ENCODE measurements at places on chromosomes 7 and 10.

GRCh38 chr10:108862676-108863350, 1060.5 kb downstream of the XPNPEP1 start:
- no peak for DNase-seq

- peak; percentile 18 for DNase-seq
These were observed 285.1 kb downstream of the CCSER2 start for GRCh38 chr10:84613336-84614021.

DNA sequence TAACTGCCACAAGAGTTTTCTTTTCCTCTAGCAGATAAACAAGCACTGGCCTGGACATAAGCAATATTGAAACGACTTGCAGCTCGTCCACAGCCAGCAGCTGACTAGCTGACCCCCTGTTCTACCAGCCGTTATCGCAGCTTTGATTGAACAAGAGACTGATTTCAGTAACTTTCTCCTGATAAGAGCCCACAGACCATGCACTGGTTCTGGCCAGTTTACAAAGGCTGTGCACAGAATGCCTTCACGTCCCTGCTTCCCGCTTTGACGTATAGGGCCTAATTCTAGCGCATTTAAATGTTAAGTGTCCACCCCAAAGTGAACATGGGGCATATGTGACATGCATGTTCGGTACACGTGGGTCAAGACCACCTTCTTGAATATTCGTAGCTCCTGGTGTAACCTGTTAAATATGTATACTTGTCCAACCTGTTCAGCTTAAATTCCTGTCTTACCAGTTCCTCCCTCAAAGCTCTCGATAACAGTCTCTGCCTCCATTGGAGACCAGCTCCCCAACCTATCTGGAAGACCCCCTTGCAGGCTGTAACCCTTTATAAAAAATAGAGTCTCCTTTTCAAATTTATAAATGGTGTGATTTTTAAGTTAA, 69.2 kb downstream of the LYZL1 start:
- DNase-seq, result no peak

GRCh38 chr7:82044497-82045080, 274.7 kb upstream of the HGF start:
- peak; percentile 19 for DNase-seq

DNA sequence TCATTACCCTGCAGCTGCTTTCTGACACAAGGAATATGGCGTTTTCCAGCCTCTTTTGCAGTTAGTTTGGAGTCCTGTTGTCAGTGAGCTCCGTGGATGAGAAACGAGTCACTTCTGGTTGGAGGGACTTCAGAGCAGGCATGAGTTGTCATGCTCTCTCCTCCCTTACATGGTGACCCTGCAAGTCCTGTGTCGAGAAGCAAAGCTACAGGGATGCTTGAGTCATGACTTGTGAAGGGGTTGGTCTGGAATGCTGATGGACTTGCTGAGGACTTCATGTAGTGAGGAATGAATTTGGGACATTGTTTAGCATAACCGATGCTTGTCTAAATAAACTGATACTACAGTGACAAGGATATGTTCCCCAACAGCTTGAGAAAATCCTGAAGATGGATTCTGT, 108.8 kb downstream of the ADCYAP1R1 start:
- no peak for DNase-seq

GRCh38 chr10:100858261-100858660, 54.5 kb upstream of the SLF2 start:
- DNase-seq, result no peak

- no peak for DNase-seq
These were observed 317.6 kb upstream of the PLXDC2 start for GRCh38 chr10:19498393-19499290.

DNA sequence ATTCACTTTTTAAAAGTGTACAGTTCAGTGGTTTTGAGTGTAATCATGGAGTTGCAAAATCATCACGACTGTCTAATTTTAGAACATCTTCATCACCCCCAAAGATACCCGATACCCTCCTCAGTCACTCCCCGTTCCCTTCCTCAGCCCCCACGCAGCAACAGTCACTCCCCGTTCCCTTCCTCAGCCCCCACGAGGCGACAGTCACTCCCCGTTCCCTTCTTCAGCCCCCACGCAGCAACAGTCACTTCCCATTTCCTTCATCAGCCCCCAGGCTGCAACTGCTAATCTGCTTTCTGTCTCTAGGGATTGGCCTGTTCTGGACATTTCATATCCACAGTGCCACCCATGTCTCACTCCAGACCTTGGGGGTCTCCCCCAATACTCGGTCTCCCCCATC, 161.6 kb upstream of the PPP2R2D start:
- DNase-seq, result no peak

- DNase-seq, result no peak
These were observed 88.4 kb downstream of the ABCA13 start for GRCh38 chr7:48259463-48260280.

DNA sequence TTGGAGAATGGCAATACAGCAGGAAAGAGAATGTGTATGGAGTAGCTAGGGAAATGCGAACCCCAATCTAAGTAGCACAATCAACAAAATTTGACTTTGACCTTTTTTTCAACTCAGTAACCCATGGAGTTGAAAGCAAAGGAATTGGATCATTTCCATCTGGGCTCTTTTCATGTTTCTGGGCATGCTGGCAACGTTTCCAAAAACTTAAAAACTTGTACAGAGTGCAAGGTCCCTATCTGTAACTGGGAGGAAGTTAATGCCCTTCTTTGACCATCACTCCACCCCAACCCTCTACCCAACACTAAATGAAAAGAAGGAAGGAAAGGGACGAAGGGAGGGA, 1.3 kb upstream of the HIBADH start:
- no peak for DNase-seq

DNA sequence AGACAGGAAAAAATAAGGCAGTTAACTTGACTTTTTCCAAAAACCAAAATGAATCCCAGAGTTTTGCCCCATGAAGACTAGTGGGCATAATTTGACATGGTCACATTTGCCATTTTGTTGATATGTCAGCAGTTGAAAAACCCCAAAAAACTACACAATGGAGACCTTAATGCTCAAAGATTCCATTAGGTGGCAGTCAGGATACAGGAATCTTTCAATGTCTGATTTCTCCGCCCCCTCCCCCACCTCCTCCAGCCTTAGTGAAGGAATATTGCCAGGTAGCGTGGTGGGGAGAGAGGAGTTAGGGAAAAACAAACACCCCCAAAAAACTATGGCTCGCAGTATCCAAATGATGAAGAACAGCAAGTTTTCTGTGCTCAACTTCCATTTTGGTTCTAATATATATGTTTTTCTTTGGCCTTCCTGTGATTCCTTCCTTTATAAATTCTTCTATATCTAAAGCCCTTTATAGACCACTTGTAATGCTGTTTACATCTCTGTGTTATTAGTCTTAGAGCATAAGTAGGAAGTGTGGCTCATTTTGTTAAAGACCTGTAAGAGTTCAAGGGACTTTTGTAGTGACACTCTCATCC, 6.7 kb upstream of the SMNDC1 start:
- no peak for DNase-seq

GRCh38 chr7:111370002-111370401, 192.3 kb downstream of the IMMP2L start:
- DNase-seq, result no peak

DNA sequence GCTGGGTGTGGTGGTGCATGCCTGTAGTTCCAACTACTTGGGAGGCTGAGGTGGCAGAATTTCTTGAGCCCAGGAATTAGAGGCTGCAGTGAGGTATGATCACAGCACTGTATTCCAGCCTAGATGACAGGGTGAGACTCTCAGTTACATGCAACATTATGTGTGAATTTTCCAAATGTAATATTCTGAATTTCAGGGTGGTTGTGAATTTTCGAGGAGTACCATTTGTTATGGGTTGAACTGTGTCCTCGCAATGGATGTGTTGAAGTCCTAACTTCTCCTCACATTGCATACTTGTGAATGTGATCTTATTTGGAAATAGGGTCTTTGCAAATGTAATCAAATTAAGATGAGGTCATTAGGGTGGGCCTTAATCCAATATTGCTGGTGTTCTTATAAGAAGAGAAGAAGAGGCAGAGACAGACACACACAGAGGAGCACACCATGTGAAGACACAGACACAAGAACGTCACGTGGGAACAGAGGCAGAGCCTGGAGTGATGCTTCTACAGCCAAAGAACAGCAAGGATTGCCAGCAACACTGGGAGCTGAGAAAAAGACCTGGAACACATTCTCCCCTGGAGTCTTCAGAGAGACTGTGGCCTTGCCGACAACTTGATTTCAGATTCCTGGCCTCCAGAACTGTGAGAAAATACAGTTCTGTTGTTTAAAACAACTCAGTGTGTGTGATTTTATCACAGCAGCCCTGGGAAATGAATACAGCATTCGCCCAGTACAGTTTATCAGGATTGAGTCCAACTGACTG, 91.9 kb downstream of the ZNF783 start:
- DNase-seq, result peak; percentile 4

- DNase-seq, result no peak
These were observed 516.5 kb upstream of the ANKRD30A start for GRCh38 chr10:36608866-36609265.

DNA sequence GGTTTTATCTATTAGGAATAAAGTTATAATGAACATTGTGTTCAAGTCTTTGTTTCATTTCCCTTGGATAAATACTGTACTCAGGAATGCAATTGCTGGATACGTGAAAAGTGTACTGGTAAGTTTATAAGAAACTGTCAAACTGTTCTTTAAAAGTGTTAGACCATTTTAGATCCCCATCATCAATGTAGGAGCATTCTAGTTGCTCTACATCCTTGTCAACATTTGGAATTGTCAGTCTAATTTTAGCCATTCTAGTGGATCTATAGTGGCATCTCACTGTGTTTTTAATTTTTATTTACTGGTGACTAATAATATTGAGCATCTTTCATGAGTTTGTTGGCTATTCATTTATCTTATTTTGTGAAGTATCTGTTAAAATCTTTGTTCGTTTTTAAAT, 354.0 kb upstream of the NRP1 start:
- DNase-seq, result no peak

- DNase-seq, result no peak
These were observed 104.9 kb downstream of the TMEM130 start for GRCh38 chr7:98764946-98765345.

DNA sequence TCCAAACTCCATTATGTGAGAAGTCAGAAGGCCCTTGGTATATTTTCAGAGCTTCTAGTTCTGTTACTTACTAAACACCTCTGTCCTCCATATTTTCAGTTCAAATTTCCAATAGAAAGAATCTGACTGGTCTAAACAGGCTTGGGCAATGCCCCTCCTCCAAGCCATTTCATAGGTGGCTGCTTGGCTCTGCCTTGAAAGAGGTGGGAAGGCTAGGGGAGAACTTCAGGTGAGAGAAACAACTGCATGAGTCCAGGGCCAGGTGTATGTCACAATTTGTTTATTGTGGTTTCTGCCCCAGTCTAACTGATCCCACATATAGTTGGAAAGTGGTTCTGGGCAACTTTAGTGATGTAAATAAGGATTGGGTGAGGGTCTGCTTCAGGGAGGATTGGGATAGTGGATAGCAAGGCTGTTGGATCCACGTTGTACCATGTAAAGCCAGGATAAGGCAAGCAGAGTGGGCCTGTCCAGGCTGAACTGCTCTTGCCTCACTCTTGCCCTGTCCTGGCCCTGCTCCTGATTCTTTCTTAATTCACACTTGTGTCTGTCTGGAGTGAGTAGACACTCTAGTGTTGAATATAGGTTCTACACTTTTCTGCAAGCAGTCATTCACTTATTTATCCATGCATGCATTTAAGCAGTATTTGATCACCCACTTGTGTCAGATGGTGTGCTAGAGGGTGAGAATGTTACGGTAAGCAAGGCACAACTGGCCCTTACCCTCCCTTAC, 67.5 kb upstream of the COMTD1 start:
- no peak for DNase-seq

- no peak for DNase-seq
These were observed 172.3 kb downstream of the MDFIC start for GRCh38 chr7:115094163-115094562.

DNA sequence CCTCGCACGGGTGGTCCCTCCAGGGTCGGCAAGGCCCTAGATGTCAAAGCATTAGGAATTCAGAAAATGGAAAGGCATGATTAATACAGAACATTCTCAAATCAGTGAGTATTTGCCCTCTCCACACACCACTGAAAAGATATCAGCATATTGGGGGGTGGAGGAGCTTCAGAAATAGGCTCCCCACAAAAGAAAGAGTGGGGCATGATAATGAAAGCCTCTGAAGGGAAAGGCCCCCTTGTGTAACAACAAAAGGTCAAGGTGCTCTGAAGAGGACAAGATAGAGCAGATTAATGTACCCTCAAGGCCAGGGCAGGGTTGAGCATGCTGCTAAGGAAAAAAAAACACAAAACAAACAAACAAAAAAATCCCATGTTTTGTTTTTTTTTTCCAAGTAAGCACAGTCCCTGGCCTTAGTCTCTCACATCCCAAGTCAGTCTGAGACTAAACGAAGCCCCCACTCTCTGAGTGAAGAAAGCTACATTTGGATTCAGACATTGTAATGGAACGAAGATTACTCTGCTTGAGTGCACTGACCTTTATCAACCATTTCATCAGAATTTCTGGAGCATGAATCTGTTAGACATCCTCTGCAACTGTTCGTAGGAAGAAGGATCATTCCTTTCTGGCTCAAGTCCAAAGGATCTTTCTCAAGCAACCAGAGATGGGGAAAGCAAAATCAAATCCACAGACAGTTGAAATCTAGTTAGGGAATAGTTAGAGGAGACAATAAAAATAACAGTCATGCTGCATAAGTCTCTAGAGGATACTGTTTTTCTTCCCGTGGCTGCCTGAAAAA, 27.4 kb upstream of the DGKI start:
- no peak for DNase-seq

- no peak for DNase-seq
These were observed 11.6 kb downstream of the OGDHL start for GRCh38 chr10:49750546-49750945.

- DNase-seq, result no peak
These were observed 3.9 kb upstream of the FAS start for GRCh38 chr10:88986549-88987242.

DNA sequence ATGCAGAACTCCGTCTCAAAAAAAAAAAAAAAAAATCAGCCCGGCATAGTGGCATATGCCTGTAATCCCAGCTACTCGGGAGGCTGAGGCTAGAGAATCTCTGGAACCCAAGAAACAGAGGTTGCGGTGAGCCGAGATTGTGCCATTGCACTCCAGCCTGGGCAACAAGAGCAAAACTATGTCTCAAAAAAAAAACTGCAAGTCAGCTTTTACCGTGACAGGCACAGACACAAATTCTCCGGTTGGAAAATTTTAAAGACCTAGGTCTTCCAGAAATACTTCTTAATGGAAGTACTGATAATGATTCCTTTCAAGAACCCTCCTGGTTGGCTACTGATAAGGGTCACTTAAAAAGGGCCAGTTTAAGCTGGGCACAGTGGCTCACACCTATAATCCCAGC, 19.4 kb upstream of the ARPC1B start:
- DNase-seq, result no peak

GRCh38 chr7:85528581-85528980, 341.7 kb upstream of the SEMA3D start:
- DNase-seq, result no peak

- DNase-seq, result no peak
These were observed 188.6 kb downstream of the ZNF365 start for GRCh38 chr10:62562795-62563194.

GRCh38 chr10:44427037-44427436, 42.1 kb upstream of the CXCL12 start:
- no peak for DNase-seq
